ENCODE measurements at places on chromosomes 2 and 18. TPM values are rescaled to one million over a fixed set of nuclear protein-coding genes. Genes with fewer than 3 reads are reported as not detected.
A peak's percentile ranks its signal among the peaks of the same experiment; 100 is the strongest.

The GREB1 gene
- 1.7 TPM for total RNA-seq

DNA sequence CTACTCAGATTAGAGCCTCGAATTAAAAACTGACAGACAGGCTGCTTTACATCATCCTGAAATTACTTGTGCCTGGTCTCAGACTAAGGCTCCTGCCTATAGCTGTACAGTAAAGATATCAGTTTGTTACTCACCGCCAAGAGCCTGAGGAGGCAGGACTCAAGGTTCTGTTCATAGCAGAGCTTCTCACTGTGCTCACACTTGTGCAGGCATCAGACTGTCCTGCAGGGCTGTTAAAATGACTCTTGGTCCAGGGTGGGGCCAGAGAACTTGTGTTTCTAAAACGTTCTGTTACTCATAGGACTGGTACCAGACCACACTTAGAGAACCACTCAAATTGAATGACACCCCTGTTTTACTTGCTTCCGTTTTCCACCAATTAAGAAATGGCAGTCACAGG is 310.0 kb downstream of the DPP10 start:
- no peak for DNase-seq
- no peak overlapping the region for H3K4me3 ChIP-seq
- no peaks in the 10 kb centered on the region for H3K4me1 ChIP-seq
- H3K27ac ChIP-seq = no peak overlapping the region
- no peaks in the 10 kb centered on the region for H3K27me3 ChIP-seq
- H3K36me3 ChIP-seq = no peaks in the 10 kb centered on the region

The KLHL30 gene
- total RNA-seq = 0.18 TPM

The SLC16A14 gene
- 4.7 TPM for total RNA-seq

DNA sequence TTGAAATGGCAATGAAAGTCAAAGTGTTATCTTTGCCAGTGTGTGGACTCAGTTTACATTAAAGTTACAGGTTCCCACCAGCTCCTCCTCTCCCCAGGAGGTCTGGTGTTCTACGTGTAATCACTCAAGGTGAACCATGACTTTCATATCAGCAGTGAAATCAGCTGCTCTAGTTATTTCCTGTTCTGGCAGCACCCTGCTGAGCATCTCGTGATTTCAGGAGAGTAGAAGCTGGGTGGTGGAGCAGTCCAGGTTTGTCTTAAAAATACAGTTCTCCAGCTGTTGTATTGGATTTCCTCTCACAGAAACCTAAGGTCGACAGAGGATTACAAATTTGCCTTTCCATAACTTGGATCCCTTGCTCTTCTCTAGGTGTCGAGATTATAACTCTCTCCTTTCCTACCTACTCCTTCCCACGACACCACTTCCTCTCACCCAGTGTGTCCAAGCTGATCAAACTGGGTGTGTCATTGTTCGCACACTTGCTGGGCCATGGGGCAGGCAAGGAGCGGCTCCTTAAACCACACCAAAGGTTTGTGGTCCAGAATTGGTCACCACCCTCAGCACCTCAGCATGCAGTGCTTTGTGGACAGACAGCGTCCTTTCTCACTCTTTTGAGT is 13.0 kb upstream of the ARHGAP25 start:
- no peak for DNase-seq
- no peak overlapping the region for H3K4me3 ChIP-seq
- H3K27ac ChIP-seq = peak overlapping the region; percentile 49

DNA sequence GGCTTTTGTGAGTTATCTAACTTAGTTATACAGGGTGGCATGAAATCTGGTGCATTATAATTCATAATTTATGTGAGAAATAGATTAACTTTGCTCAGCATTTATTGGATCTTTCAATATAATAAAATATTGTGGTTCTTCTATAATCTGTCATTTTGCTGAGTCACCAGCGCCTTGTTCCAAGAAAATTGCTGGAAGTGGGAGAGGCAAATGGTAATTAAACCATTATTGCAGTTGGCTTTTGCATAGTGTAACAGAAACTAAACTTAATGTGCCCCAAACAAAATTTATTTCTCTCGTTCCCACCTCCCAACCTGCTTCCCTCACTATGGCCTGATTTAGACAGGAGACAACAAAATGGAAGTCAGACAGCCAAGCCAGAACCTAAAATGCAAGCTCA is 146.3 kb downstream of the GALR1 start:
- H3K4me3 ChIP-seq = no peak overlapping the region
- no peaks in the 10 kb centered on the region for H3K4me1 ChIP-seq
- H3K27ac ChIP-seq = no peak overlapping the region

The IL1B gene
- 7.0 TPM for total RNA-seq

The LHCGR gene
- 0.76 TPM for total RNA-seq

DNA sequence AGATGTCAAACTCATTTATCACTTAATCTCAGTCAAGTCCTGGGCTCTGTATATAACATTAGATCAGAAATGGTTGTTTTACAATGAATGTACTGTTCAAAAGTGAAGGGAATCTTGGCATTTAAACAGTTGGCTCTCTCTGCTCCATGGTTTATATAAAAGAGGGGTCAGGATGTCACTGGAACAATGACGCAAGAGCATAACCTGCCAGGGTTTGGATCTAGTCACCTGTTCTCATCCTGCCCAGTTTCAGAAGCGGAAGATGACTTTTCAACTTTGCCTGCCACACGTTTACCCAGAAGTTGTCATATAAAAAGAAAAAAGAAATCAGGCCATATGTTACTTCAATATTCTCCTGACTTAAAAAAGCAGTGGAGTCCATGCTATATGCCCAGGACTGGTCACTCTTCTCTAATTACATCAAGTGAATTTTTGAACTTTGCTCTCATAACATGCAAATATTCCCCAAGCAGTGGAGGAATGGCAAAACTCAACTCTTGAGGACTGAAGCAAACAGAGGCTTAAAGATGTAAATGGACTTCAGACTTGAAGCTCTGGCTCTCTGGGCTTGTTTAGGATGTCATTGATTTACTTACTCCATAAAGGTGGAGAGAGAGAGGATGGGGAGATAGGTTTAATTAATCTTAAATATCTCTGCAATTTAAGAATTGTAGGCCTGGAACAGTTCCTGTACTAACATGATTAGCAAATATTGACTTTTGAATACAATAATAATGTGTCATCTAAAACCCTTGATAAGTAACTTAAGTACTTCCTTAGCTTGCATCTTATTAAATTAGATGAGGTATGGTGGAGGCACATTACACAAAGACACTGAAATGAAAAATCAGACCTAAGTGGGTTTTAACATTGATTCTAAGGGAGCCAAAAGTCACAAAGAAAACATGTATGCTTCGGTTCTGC is 58.3 kb downstream of the ETAA1 start:
- H3K4me1 ChIP-seq = peaks cover 59% of the 10 kb centered on the region
- no peak overlapping the region for H3K4me3 ChIP-seq
- no peaks in the 10 kb centered on the region for H3K36me3 ChIP-seq
- no peak for DNase-seq
- H3K27me3 ChIP-seq = no peaks in the 10 kb centered on the region

DNA sequence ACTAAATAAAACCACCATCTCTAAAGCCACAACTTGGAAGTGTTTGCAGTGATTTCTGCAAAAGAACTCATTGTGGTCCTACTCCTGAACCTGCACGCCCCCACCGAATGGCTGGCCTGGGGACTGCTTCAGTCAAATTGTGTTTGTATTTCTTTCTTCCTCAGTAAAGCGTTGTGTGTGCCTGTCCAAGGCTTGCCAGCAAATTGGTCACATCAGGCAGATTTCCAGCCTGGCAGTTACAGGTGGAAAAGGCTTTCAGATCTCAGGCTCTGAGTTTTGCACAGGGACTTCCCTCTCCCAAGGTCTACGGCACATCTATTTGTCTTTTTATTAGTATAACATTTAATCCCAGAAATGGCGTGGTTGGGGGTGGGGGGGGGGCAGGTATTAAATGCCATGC is 54.0 kb upstream of the NOSTRIN start:
- no peak overlapping the region for H3K27ac ChIP-seq
- H3K4me1 ChIP-seq = no peaks in the 10 kb centered on the region
- no peaks in the 10 kb centered on the region for H3K27me3 ChIP-seq
- no peaks in the 10 kb centered on the region for H3K36me3 ChIP-seq
